Uterus (tissue), 4 donors: ENCODE measurements at places on chromosomes 12 and 14. TPM values are rescaled to one million over a fixed set of nuclear protein-coding genes. Genes with fewer than 3 reads are reported as not detected.

DNA sequence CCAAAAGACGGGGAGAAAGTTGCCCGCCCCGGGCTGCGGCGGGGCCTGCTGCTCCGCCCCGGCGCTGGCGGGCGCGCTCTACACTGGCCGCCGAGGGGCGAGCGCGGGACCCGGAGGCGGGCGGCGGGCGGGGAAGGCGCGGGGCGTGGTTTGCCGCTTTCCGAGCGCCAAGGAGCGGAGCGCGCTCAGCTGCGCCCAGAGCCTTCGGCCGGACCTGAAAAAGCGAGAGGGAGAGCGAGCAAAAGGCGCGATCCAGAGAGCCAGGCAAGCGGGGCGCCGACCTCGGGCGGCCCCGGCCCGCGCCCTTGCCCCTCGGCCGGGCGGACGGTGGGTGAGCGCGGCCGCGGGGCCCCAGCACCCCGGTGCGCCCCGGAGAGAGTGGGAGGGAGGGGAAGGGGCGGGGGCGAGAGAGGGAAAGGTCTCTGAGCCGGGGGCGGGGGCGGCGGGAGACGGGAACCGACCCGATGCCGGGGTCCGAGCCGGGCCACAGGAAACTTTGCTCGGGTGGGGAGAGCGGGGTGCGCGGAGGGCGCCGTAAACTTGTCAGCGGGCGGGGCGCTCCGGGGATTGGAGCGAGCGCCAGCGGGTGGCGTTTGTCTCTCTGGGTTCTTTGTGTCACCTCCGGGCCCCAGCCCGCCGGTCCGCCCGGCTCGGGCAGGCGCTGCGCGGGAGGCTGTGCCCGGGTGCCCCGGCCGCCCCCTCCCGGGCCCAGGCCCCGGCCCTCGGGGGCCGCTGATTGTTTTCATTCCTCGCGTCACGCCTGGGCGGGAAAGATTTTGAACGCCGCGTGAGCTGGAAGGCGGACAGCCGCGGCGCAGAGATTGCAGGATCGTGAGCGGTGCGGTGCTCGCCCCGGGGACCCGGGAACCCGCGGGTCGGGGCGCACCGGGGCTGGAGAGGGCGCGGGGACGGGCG lies at the start of gene SYNE2:
Gene SYNE2 (plus strand): TSS at position 188 of the 915 bp plus-strand sequence. CDS start 56,145 bp downstream, outside the sequence.
- DNase-seq: peak; percentile 67
- H3K36me3 ChIP-seq: no peaks in the 10 kb centered on the region
- peak within 1 kb of the TSS; percentile 61 for H3K4me3 ChIP-seq
- peak within 1 kb of the TSS; percentile 97 for H3K27ac ChIP-seq

DNA sequence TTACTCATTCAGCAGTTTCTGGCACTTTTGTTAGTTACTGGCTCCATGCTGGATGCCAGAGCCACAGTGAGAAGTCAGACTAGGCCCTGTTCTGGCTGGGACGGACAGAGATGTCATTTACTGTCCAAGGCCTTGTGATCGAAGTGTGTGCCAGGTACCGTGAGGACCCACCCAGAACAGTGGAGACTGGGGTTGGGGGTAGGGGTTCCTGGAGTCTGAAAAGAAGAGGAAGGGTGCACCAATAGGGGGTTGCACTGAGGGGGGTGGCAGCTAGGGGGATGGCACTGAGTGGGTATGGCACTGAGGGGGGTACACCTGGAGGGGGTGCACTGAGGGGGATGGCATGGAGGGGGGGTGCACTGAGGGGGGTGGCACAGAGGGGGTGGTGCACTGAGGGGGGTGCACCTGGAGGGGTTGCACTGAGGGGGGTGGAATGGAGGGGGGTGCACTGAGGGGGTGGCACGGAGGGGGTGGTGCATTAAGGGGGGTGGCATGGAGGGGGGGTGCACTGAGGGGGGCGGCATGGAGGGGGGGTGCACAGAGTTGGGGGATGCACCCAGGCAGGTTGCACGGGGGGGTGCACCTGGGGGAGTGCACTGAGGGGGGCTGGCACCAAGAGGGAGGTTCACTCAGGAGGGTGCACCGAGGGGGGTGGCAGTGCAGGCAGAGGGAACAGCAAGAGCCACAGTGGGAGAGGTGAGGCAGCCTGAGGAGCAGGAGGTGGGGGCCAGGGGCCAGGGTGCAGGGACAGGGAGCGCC lies 10.6 kb upstream of the CYP46A1 start:
- H3K4me3 ChIP-seq: no peak overlapping the region
- no peaks in the 10 kb centered on the region for H3K27me3 ChIP-seq
- H3K27ac ChIP-seq: no peak overlapping the region
- no peaks in the 10 kb centered on the region for H3K4me1 ChIP-seq
- DNase-seq: no peak
- no peaks in the 10 kb centered on the region for H3K36me3 ChIP-seq

- H3K4me3 ChIP-seq: no peak overlapping the region
- DNase-seq: no peak
- no peak overlapping the region for H3K27ac ChIP-seq
- no peaks in the 10 kb centered on the region for H3K36me3 ChIP-seq
- no peaks in the 10 kb centered on the region for H3K4me1 ChIP-seq
- H3K27me3 ChIP-seq: no peaks in the 10 kb centered on the region
These were observed 200.4 kb upstream of the ARHGAP5 start for GRCh38 chr14:31876741-31877140.

C14orf132 gene
- total RNA-seq: 60.1 TPM

COQ5 gene
- 19.7 TPM for total RNA-seq

HNRNPA1 gene
- 504 TPM for total RNA-seq

CCDC91 gene
- 38.2 TPM for total RNA-seq
